ENCODE measurements at places on chromosomes 7 and 10. TPM values are rescaled to one million over a fixed set of nuclear protein-coding genes. Genes with fewer than 3 reads are reported as not detected.
A peak's percentile ranks its signal among the peaks of the same experiment; 100 is the strongest.

OIT3 gene
- not detected for total RNA-seq

NEUROD6 gene
- total RNA-seq, result not detected

NYAP1 gene
- 2.4 TPM for total RNA-seq

SLC16A12 gene
- 0.18 TPM for total RNA-seq

FLNC gene
- 0.61 TPM for total RNA-seq

SDHAF3 gene
- 28.7 TPM for total RNA-seq

- no peak for DNase-seq
These were observed 4.7 kb upstream of the SLC18A3 start for GRCh38 chr10:49605216-49605938.

- DNase-seq, result no peak
These were observed 32.1 kb downstream of the HIPK2 start for GRCh38 chr7:139745678-139746143.

GRCh38 chr7:7157887-7158271 is 24.5 kb upstream of the C1GALT1 start:
- DNase-seq, result no peak

DNA sequence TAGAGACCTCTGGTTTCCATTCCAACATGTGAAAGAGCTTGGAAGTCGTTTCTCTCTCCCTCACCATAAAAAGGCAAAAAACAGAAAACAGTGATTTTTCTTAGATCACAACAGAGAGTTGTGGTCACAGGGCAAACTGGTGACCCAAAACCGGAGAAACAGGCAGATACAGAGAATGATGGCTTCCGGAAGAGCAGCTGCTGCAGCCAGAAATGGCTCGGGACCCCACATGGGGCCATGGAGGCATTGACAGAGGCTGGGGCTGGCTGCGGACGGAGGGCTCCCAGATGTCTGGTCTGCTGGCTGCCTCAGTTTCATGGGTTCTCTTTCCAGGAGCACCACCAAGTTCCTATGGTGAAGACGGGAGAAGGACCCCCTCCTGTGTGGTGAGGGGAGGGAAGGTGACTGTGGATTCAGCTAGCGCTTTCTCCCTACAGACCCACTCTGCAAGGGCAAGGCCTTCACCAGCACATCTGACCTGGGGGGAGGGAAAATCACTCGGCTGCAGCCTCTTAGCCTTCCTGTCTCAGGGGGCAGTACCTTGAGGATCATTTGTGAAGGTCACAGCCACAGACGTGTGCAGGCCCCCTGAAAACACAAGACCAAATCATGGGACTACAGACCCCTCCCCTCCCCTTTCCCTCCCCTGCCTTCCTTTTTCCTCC is 81.4 kb downstream of the WDR37 start:
- DNase-seq, result no peak

- peak; percentile 63 for DNase-seq
These were observed 623 bp downstream of the TYSND1 start for GRCh38 chr10:70145666-70146488.

- DNase-seq, result no peak
These were observed 10.7 kb downstream of the SUV39H2 start for GRCh38 chr10:14889318-14889717.

- no peak for DNase-seq
These were observed at the start of gene NXPH1 for GRCh38 chr7:8433477-8434289. Gene NXPH1 (plus strand): TSS chr7:8433609.

GRCh38 chr10:69123306-69123746 is 652 bp upstream of the VPS26A start:
- no peak for DNase-seq

DNA sequence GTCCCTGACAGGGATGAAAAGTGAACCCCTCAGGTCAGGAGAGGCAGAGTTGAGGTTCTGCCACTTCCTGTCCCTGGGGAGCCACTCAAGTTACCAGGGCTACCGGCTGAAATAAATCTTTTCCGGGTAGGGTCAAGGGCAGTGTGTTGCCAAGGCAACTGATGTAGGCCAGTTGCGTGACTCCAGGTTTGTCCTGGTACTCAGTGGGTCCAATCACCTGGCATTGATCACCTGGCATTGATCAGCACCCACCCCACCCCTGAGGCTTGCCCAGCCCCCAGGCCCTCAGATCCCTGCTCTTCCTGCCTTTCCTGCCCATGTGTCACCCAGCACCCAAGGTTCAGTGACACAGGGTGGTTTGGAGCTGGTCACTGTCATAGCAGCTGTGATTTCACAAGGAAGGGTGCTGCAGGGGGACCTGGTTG is 5.9 kb downstream of the SAP25 start:
- DNase-seq, result no peak

DNA sequence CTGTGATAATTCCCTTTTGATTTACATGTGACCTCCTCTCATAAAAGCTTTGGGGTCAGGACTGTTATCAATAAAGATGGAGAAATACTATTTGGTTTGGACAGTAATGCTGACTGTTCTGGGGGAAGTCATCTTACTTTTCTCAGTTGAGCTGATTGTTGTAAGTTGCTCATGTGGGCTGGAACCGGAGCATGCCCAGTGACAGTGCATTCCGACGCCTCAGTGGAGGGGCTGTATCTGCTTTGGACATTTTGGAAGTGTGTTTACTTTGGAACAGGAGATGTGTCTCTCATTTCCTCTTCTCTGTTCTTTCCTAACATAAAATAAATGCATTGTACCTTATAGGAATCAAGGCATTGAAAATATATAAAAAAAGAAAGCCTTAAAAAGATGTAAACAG is 30.1 kb downstream of the RBM33 start:
- no peak for DNase-seq

DNA sequence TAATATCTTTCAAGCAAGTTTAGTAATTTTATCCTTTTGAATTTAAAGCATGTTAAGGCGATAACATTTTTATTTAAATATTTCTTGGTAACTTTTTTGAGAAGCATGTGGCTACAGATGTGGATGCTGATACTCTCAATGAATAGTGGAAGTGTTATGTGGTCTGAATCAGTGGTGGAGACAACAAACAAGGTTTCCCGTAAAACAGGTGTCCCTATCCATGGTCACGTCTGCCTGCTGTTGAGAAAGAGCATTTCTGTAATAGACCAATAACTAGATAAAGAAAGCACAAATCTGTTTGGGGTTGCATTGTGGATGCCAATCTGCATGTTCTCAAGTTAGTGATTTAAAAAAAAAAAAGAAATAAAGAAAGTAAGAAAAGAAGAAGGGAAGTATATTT is 13.9 kb upstream of the MAPK8 start:
- no peak for DNase-seq

- DNase-seq, result no peak
These were observed 19.3 kb downstream of the UNCX start for GRCh38 chr7:1251796-1252539.

GRCh38 chr7:1940863-1941262 is 270.8 kb downstream of the ELFN1 start:
- no peak for DNase-seq

DNA sequence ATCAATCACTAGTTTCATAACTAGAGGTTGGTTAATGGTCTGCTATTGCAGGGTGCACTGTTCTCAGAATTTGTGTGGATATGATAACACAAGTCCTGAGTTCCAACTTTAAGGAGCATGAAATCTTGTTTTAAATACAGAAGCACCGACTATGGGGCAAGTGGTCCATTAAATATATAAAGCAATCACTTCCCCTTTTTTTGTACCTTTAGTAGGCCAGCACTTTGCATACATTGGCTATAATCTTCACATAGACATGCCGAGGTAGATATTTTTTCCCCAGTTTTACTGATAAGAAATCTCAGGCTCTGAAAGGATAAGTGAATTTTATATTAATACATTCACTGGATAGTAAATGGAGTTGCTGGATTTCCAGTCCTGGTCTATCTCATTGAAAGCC is 286.3 kb downstream of the NRG3 start:
- DNase-seq, result no peak

DNA sequence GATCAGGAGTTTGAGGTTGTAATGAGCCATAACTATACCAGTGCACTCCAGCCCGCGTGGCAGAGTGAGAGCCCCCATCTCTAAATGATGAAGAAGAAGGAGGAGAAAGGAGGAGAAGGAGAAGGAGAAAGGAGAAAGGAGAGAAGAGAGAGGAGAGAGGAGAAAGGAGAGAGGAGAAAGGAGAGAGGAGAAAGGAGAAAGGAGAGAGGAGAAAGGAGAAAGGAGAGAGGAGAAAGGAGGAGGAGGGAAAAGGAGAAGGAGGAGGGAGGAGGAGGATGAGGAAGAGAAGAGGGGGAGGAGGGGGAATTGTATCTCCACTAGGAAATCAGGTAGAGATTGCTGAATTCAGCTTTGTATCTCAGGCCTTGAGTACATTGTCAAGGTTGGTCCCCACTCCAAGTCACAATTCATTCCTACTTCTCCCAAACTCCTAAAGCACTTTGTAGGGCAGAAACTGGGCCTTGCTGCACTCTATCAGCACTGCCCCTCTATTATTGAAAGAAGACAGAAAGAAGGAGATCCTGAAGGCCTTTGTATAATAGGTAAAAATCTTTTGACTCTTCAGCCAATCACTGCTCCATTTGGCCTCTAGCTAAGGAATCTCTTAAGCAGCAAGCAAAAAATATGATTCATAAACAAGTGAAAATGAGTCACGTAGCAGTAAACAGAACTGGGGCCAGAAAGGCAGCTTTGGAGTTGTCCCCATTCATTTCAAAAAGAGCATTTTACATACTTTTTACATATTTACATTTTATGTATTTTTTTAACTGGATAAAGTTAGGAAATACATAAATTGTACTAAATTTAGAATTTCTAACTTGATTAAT is 178.0 kb downstream of the IMMP2L start:
- DNase-seq, result peak; percentile 40

GRCh38 chr10:118926072-118926417 is 103.5 kb upstream of the NANOS1 start:
- DNase-seq, result no peak

GRCh38 chr10:71398976-71399375 is 2.3 kb downstream of the CDH23 start:
- no peak for DNase-seq
